ENCODE measurements at places on chromosomes 1 and 21.

- H3K4me3 ChIP-seq: no peak overlapping the region
- DNase-seq: no peak
- no peak overlapping the region for H3K27ac ChIP-seq
- H3K36me3 ChIP-seq: no peaks in the 10 kb centered on the region
- no peaks in the 10 kb centered on the region for H3K27me3 ChIP-seq
These were observed 13.8 kb downstream of the TTC13 start for GRCh38 chr1:230964896-230965295.

DNA sequence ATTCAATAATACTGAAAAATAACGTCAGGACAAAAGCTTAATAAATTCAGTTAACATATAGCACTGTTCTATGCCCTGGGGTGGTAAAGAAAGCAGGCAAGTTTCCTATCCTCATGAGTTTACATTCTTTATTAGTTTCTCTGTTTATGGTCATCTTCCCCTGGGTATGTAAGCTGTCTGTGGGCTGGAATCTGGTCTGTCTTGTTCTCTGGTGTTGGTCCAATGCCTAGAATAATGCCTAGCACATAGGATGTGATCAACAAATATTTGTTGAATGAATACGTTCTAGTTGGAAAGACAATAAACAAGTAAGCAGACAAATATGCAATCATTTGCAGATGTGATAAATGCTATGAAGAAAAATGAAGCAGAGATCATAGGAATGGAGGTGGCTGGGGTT, 7.2 kb upstream of the IGSF3 start:
- no peak overlapping the region for H3K27ac ChIP-seq
- no peak overlapping the region for H3K4me3 ChIP-seq
- no peaks in the 10 kb centered on the region for H3K36me3 ChIP-seq
- H3K27me3 ChIP-seq: no peaks in the 10 kb centered on the region

- H3K27ac ChIP-seq: no peak overlapping the region
- no peaks in the 10 kb centered on the region for H3K36me3 ChIP-seq
- DNase-seq: no peak
- H3K4me1 ChIP-seq: no peaks in the 10 kb centered on the region
- H3K27me3 ChIP-seq: no peaks in the 10 kb centered on the region
These were observed 32.1 kb downstream of the ZMYND12 start for GRCh38 chr1:42423681-42424080.

DNA sequence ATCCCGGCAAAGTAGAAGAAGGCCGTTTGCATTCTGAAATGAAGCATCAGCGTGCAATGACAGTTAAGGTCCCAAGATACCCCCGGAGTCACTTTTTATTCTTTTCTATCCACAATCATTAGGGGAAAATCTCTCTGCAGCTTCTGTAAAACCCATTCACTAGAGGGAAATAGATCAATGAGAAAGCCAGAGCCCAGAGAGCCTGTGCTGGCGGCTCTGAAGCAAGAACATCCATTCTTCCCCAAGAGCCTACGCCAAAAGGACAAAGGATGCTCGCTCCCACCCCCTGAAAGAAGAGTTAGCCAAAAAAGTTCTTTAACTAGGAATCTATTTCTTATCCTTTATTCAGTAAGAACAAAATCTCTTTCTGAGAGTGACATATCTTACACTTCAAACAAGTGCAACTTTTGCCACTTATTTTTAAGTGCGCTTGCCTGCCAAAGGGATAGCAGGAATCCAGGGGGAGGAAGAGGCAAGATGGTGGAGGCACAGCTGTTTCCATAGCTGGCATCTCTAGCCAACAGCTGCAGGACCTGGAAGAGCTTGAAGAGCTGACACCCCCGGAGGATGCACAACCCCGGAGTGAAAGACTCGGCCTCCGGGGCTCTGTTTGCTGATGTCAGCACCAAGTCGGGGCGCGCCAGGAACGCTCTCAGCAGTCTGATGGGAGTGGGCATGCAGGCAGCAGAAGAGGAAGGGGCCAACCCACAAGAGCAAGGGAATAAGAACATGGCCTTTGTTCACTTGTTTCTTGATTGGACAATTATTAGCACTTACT, 68.7 kb downstream of the KCNN3 start:
- H3K4me3 ChIP-seq: no peak overlapping the region
- no peak for DNase-seq
- H3K36me3 ChIP-seq: no peaks in the 10 kb centered on the region
- no peaks in the 10 kb centered on the region for H3K27me3 ChIP-seq

DNA sequence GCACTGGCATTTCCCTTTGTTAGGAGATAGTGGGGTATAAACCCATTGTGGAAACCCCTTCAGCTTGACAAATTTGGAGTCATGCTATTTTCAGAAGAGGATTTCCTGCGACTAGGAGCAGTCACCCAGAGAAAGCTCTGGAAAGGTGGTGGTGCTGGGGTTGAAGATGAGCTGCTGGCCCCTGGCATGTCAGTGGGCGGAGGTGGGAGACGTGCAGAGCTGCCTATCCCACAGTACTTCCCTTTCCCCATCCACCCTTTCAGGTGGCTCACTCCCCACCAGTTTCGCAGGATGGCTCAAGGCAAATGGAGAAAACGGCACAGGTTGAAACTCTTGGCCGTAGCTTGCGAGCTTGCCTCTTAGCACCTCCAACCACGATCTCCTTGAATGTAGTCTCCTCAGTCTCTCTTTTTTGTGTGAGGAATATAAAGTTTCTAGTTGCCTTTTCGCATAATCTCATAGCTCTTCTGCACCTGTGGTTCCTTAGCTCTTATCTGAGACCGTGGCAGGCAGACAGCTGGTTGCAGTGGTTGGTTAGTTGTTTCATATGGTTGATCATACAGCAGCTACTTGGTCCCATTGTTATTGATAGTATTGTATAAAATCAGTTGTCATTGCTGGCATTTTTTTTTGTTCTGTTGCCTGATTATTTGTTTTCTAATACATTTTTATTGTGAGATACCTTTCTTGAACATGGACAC, 48.2 kb downstream of the ADARB1 start:
- H3K27ac ChIP-seq: no peak overlapping the region
- no peak for DNase-seq
- no peaks in the 10 kb centered on the region for H3K27me3 ChIP-seq
- H3K4me1 ChIP-seq: peaks cover 3% of the 10 kb centered on the region
- no peaks in the 10 kb centered on the region for H3K36me3 ChIP-seq
- no peak overlapping the region for H3K4me3 ChIP-seq

Measured in prostate gland (tissue), 2 donors.